ENCODE measurements at places on chromosomes 12 and 14. TPM values are rescaled to one million over a fixed set of nuclear protein-coding genes. Genes with fewer than 3 reads are reported as not detected.

The CAPZA3 gene
- not detected for total RNA-seq

DNA sequence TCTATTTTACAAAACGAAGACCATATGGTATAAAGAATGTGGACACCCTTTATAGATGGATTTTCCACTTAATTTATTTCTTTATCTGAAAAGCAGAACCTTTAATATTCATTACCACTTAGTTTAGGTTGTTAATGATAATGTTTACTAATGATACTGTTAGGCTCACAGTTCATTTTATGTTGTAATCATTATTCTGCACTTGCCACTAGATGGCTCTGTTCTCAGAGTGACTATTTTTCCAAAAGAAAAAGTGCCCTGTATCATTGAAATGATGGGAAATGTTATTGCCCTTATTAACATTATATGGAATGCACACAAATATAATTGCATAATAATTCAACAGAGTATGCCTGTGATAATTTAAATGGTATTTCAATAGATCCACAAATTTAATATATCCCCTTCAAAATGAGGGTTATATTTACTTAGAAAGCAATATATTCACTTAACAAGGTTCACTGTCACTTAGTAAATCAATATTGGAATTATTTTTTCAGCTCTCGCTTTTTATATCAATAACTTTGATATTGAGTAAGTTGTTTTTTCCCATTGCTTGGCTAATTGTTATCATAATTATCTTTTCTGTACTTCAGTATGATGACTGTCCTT is 95.7 kb downstream of the PDE3A start:
- no peak for DNase-seq

The KCNA1 gene
- total RNA-seq: 0.39 TPM

DNA sequence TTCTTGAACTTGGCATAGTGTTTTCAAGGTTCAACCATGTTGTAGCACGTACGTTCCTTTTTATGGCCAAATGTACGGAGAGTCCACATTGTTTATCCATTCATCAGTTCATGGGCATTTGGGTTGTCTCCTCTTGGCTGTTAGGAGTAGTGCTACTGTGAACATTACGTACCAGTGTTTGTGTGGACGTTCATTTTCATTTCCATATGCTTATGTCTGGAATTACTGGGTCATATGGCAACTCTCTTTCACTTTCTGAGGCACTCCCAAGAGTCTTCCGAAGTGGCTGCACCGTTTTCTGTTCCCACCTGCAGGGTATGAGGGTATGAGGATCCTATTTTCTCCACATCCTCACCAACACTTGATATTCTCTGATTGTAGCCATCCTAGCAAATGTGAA is 49.1 kb upstream of the TSPAN9 start:
- no peak for DNase-seq

The BMP4 gene
- total RNA-seq: 28.5 TPM

- no peak for DNase-seq
These were observed 244.4 kb upstream of the FOXN3 start for GRCh38 chr14:89661392-89661791.

DNA sequence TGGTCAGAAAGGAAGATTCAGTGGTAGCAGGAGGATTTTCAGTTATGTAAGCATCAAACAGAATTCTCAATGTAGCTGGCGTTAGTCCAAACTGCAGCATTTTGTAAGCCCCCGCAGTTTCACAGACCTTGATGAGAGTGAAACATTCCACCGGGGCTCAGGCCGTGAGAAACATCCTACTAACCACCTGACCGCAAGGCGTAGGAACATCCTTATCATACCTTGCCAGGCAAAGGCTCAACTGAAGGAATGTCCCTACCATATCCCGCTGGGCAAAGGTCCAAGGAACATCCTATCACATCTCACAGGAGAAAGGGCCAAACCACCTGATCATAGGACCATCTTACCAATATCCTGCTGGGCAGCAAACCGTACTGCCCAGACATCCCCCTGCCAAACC is 624.8 kb upstream of the TMEM132C start:
- no peak for DNase-seq

GRCh38 chr12:85681333-85681732 is 154.9 kb downstream of the RASSF9 start:
- DNase-seq: no peak

The OTOGL gene
- total RNA-seq: 0.54 TPM

- no peak for DNase-seq
These were observed 14.4 kb downstream of the PRKCH start for GRCh38 chr14:61335671-61336275.

GRCh38 chr14:63186453-63186852 is 17.8 kb upstream of the RHOJ start:
- no peak for DNase-seq

GRCh38 chr14:97499790-97500481 is 702.8 kb downstream of the VRK1 start:
- no peak for DNase-seq

- no peak for DNase-seq
These were observed 29.4 kb downstream of the CCER1 start for GRCh38 chr12:90925562-90925961.

The CFAP251 gene
- 3.9 TPM for total RNA-seq

The DIO3 gene
- total RNA-seq: 3.9 TPM

- DNase-seq: no peak
These were observed 32.2 kb downstream of the TESC start for GRCh38 chr12:117067016-117067415.

DNA sequence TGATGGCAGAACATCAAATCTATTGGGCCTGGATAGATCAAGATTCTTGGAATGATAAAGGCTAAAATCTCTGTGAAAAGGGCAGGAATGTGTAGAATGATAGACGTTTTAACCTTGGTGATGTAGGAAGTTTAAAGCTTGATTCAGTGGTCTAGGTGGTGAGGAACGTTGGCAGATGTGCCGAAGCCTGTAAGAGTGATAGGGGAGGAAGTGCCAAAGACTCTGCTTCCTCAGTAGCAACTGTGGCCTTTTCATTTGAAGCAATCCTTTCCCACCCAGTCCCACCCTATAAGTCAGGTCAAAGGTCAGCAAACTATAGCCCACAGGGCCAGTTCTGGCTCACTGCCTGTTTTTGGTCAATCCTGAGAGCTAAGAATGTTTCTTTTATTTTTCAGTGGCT is 62.2 kb downstream of the MBIP start:
- DNase-seq: no peak

- DNase-seq: no peak
These were observed 11.5 kb downstream of the CCDC198 start for GRCh38 chr14:57482120-57482519.

The INHBE gene
- total RNA-seq: not detected

The USP44 gene
- 2.2 TPM for total RNA-seq

DNA sequence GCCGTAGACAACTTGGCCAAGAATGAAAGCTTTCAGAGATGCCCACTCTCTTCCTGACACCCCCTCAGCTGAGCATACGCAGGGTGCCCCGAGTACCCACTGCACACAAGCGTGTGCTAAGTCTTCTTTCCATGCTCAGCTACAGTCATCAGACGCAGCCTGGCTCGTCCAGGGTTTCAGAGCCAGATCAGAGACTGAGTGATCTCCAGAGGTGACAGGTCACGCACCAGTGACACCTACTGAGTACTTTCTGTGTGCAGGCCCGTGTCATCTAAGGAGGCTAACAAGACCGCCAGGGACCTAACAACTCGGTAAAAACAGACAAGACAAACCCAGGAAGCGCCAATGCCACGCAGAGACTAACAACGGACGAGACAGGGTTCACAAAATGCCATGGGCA is 25.1 kb downstream of the STX2 start:
- no peak for DNase-seq

GRCh38 chr14:58668848-58669480 is 31.2 kb downstream of the DACT1 start:
- DNase-seq: no peak

The STON2 gene
- total RNA-seq: 10.4 TPM

All from aorta (tissue), 5 donors.